ENCODE measurements at places on chromosomes 16 and 17.

DNA sequence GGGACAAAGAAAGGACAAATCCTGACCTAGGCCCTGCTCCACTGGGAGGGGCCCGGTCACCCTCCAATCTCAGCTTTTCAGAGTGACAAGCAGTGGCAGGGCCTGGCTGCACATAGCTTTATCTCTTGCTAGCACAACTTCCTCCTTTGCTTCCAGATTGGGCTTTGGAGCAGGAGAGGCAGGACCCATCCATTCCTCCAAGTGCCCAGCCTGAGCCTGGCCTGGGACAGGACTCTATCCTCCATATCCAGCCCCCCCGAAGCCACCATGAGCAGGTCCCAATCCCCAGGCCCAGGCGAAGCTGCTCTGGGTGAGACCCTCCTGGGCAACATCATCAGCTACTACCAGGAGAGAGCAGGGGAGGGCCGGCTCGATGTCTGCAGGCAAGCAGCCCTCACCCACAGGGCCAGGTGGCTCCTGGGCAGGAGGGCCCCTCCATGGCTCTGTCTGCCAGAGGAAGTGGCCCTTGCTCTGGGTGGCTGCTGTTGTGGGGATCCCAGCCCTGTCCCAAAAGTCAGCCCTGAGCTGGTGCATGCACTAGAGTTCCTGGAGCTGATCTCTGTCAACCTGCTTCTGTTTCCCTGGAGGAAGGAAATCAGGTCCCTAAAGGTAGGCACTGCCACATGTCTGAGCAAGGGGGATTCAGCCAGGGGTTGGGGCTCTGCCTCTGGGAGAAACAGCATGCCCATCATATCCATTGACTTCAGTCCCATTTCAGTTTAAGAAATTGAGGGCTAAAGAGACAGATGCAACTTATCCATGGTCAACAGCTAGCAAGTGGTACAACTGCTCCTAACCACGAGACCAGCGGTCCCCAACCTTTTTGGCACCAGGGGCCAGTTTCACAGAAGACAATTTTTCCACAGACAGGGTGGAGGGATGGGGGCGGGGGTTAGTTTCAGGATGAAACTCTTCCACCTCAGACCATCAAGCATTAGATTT is 58.9 kb downstream of the TK2 start:
- DNase-seq, result no peak

DNA sequence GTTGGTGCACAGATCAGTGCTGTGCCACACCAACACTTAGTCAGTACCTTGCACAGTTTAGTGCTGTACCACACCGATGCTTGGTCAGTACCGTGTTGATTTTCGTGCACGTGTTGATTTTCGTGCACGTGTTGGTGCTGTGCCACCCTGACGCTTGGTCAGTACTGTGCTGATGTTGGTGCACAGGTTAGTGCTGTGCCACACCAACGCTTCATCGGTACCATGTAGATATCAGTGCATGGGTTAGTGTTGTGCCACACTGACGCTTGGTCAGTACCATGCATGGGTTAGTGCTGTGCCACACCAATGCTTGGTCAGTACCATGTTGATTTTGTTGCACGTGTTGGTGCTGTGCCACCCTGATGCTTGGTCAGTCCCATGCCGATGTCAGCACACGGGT is 103.5 kb downstream of the NPIPB11 start:
- DNase-seq, result no peak

GRCh38 chr16:67111951-67112444 is 2.3 kb downstream of the PHAF1 start:
- no peak for DNase-seq

- no peak for DNase-seq
These were observed 22.3 kb downstream of the TMC6 start for GRCh38 chr17:78106211-78106610.

DNA sequence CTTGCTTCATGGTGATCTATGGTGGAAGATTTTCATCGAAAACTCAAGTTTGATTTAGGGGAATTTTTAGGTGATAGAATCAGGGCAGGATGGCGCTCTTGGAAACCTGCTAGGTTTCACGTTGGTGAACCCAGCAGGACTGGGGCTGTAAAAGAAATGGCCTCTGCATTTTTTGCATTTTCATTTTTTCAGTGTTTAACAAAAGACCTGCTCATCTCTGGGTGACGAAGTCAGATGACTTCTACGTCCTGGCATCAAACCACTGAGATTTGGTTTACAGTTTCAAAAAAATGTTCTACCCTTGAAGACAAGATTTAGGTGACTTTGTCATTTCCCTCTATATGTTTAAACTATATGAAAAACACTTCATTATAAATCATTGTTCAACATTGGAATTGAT is 1.9 kb downstream of the PGS1 start:
- no peak for DNase-seq

- no peak for DNase-seq
These were observed 8.8 kb downstream of the TBX4 start for GRCh38 chr17:61460796-61461585.

DNA sequence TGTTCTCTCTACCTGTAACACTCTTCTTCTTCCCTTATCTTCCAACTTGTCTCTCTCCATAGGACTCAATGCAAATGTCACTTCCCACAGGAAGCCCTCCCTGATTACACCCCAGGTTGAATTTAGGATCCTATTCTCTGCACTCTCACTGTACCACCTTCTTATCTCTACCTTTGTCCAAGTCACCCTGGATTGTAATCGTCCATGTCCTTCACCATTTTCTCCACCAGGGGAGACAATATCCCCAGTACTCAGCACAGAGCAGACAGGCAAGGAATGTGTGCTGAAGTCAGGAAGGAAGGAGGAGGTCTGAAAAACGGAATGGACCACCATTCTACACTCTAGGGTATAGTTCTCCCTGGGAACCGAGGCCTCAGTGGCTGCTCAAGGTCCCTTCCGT is 14.2 kb downstream of the C16orf82 start:
- DNase-seq, result no peak

DNA sequence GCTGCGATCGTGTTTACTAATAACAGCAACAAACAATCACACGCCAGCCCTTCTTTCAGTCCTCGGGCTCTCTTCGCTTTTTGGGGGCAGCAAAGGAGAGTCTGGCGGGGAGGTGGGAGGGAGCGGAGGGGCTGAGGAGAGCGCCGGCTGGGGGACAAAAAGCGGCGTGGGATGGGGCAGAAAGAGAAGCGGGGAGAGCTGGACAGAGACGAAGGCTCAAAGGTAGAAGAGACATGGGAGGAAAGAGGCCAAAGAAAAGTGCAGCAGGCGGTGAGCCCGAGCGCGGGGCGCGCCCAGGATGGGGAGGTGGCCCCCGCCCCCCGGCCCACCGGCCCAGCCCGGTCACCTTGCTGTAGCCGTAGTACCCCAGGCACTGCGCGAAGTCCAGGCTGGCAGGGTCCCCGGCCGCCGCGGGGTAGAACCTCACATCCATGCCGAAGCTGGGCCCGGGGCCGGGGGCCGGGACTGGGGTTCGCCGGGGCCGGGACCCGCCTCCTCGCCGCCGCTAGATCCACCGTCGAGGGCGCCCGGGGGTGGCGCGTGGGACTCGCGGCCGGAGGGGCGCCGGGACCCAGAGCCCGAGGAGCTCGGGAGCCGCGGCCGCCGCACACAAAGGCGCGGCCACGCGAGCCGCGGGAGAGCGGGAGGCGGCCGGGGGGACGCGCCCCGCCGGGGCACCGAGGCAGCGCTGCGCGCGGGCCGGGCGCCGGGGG is 496 bp downstream of the TOX3 start:
- no peak for DNase-seq
